ENCODE measurements at places on chromosomes 12 and 14. TPM values are rescaled to one million over a fixed set of nuclear protein-coding genes. Genes with fewer than 3 reads are reported as not detected.

The VIPAS39 gene
- total RNA-seq, result 20.1 TPM

The SLC10A1 gene
- total RNA-seq, result not detected

The PLA2G1B gene
- total RNA-seq, result not detected

The PRR4 gene
- 1.3 TPM for total RNA-seq

DNA sequence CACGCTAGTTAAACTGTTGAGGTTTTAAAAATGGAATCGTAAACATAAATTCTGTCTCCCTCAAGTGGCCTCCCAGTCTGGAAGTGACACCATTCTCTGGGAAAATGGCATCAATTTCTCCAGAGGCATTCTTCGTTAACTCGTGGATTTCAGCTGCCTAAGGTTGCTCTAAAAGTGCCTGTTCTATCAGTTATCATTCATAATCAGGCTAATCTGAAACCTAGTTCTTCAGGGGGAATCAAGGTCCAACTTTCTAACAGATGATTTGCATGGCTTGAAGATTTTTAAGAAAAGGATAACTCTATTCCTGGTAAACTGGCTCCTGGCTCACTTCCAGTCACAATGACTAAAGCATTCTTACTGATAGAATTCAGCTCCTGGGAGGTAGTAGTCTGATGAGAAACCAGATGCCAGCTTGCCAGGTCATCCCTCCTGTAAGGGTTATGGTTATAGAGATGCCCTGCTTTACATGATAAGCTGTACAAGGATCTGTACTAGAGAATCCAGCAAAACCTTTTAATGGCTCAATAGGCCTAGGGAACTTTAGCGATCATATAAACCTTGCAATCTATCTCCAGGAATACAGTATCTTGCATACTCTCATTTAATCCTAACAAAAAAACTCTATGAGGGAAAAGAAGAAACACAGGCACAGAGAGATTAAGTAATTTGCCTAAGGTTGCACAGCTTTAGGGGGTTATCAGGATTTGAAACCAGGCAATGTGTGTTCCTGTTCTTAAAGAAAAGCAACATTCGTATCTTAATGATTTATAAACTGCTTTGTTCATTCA is 1.5 kb downstream of the L3HYPDH start:
- no peak for DNase-seq

- no peak for DNase-seq
These were observed 13.8 kb upstream of the SCARB1 start for GRCh38 chr12:124877423-124877822.

DNA sequence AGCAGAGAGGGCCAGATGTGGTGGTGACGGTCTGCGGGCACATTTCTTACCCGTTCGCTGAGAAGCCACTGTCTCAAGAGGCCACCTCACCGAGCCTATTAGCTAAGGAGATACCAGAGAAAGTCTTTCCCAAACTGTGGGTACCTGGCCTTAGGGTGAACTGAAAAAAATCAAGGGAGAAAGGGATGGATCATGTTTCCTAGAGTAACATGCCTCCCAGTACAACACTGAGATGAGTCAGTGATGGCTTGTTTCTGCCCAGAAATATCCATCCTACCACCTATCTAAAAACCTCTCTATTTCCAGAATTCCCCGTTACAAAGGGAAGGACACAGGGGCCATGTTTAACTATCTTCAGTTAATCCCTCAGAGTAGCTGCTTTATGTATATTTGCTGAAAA is 83.7 kb downstream of the LMNTD1 start:
- DNase-seq, result no peak

GRCh38 chr12:102756530-102756929 is 160.5 kb downstream of the PAH start:
- DNase-seq, result no peak

DNA sequence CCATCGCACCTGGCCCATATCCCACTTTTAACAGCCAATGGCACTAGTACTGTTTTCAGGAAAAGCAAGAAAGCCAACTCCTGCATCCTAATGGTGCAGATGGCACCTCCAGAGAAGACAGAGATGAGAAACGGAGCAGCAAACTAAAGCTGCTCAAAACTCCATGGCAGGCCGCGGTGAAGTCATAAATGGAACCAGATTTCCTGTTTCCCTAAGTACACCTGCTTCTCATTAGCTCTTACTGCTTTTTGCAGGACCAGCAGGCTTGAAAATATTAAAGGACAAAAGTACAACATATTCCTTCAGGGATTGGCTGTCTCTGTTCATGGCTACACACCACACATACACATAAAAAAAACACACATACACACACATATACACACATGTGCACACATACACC is 36.7 kb upstream of the LGALS3 start:
- no peak for DNase-seq
